Stimulated activated CD4-positive, alpha-beta T cell treated with anti-CD3 and anti-CD28 coated beads, TNF-alpha, amount 100 ng/mL, for 1 hour (primary cell): ENCODE measurements at places on chromosomes 5 and 9.

GRCh38 chr5:111810112-111810511 is 53.1 kb upstream of the NREP start:
- no peak for DNase-seq

- DNase-seq: no peak
Measured at GRCh38 chr9:119284118-119284517, 85.1 kb downstream of the BRINP1 start.

- no peak for DNase-seq
Measured at GRCh38 chr9:81849631-81850259, 78.5 kb upstream of the SPATA31D4 start.

- no peak for DNase-seq
Measured at GRCh38 chr9:37954581-37954981, 50.7 kb upstream of the SLC25A51 start.

- DNase-seq: no peak
Measured at GRCh38 chr9:104766025-104766424, 2.1 kb downstream of the NIPSNAP3B start.

- no peak for DNase-seq
Measured at GRCh38 chr5:130652176-130652575, 512.9 kb downstream of the HINT1 start.

- no peak for DNase-seq
Measured at GRCh38 chr9:110995420-110996340, 42.6 kb downstream of the LPAR1 start.

- no peak for DNase-seq
Measured at GRCh38 chr5:170368586-170368985, 20.6 kb downstream of the KCNMB1 start.

- DNase-seq: no peak
Measured at GRCh38 chr9:131279863-131280570, 3.7 kb upstream of the FAM78A start.

DNA sequence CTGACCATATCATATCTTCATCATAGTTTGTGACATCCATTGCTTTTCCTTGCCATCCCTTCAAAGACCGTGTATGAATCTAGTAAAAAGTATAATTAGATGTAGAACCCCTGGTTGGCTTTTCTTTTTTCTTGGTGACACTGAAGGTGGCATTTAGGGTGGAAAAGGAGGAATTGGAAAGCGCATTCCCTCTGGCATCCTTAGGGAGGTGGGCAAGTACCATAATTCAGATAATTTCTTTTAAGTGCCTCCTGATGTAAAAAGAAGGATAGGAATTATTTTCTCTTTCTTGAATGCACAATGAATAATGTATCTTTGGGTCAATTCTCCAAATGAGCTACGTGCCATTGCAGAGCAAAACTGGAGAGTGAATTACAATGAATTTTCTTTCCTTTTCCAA is 73.2 kb upstream of the SMARCA2 start:
- DNase-seq: no peak

- DNase-seq: no peak
Measured at GRCh38 chr9:34102796-34103195, 23.7 kb downstream of the DCAF12 start.

GRCh38 chr5:6829150-6829784 is 116.0 kb downstream of the TENT4A start:
- no peak for DNase-seq

DNA sequence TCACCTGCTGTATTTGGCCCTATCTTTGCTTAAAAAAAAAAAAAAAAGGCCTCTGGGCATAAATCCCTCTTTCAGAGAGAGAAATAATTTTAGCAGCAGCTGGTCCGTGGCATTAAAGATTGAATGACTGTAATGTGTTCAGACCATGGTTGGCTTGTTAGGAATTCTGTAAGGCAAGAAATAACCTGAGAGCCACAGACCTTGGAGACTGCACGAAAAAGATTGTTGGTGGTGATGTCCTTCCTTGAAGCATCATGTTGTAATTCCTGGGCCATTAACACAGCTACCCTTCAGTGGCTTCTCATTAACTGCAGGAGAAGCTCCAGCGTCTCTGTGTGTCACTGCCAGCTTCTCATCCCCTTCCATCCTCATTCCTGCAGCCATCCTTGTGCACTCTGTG is 79.0 kb downstream of the SGCD start:
- DNase-seq: no peak

- no peak for DNase-seq
Measured at GRCh38 chr9:109181284-109181683, 14.2 kb upstream of the FRRS1L start.

DNA sequence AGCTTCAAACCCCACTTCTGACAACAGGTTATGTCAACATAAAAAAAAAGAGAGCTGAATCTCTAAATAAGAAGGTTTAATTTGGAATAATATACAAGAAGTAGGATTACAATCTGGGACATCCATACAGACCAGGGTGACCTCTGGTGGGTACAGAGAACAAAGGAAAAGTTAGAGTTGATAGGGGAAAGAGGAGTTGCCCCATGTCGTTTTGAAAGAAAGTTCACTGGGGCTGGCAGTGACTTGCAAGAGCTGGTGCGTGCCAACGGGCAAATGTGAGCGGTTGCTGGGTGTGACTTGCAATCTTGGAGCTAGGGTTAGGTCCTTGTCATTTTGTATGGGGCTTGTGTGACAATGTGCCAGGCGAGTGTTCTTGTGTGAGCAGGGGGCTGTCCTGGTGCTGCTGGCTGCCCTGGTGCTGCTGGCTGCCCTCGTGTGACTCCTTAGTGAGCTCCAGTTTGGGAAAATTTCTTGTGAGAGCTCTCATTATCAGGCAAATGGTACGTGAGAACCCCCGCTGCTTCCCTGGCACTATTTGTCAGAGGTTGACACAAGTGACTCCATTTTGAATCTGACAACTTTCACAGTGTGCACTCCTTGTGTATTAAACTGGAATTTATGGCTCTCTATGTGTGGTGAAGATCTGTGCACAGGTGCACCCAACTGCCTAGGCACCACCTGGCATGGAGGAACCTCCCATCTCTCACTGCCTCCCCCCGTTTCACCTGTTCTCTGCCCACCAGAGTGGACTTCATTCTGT is 69.8 kb downstream of the UBE2QL1 start:
- DNase-seq: no peak

DNA sequence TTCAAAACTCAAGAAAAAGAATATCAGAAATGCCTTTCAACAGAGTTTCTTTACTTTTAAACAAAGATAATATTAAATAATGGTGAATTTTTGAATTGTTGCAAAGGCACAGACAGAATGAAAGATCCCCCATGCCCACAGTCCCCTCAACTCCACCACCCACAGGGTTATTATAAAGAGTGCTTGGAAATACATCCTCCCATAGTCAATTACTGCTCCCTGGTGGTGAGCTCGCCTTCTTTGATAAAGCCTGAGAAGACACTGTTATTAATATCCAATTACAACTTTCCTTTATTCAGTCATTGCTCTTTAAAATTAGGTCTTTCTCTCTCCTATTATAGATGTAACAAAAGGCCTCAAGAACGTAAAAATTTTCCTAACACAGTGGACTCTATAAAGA is 490.2 kb upstream of the RORB start:
- DNase-seq: no peak

DNA sequence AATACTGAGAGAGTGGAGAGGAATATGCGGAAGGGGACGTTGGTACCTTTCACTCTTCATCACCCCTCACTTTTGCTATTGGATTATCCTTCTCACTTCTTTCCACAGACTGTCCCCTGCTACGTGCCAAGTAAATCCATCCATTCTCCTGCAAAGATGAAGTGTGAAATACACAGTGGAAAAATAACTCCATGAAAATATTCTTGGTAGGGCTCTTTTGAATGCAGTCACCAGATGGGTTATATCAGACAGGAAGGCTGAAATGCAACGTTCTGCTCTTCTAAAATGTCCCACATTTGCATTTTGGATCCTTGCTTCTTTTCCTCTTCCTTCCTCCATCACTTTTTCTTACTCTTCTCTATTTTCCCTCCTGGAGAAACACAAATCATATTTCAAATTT is 510.3 kb upstream of the CLINT1 start:
- DNase-seq: no peak

DNA sequence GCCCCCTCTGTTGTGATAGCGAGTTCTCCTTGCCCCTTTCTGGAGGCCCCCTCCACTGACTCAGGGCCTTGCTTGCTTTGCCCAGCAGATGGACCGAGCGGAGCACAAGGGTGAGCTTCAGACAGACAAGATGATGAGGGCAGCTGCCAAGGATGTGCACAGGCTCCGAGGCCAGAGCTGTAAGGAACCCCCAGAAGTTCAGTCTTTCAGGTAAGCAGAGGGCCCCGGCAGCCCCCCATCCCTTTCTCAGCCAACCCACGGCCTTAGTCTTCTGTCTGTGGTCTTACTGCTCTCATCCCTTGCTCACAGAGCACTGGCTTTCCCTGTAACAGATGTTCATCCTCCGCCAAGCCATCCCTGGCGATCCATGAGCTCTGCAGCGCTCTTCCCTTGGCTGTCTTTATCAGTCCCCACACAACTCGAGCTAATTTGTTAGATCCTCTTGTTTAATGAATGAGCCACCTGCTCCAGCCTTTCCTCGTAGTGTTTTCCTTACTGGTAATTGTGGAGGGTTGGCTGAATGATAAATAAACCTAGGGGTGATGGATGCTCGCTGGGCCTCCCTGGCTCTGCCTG is 18.4 kb upstream of the RARS1 start:
- DNase-seq: no peak

GRCh38 chr9:73325983-73326382 is 174.3 kb downstream of the ANXA1 start:
- DNase-seq: no peak

DNA sequence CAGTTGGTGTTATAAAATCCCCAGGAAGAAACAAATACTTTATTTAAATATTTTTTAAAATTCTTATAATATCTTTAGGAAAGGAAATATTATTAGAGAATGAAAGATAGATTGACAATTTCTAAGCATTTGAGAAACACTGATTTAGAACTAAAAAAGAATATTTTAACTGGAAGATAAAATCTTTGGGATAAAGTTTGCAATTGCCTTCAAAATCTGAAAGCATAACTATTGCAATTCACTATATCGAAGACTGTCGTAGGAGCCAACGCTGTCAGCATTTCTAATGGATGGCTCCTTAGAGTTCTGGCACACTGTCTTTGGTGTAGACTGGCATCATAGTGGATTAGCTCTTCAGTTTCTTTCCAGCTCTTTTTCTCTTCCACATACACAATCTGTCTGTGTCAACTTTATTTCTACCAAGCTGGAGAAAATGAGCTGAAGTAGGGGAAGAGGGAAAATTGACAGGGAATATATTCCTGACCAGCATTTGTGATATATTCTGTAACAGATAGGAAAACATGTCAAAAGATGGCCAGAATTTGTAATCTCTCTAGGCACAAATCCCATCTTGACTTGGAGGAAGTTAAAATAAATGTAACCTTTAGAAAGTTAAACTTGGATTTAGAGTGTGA is 1561.4 kb downstream of the MAT2B start:
- DNase-seq: no peak

DNA sequence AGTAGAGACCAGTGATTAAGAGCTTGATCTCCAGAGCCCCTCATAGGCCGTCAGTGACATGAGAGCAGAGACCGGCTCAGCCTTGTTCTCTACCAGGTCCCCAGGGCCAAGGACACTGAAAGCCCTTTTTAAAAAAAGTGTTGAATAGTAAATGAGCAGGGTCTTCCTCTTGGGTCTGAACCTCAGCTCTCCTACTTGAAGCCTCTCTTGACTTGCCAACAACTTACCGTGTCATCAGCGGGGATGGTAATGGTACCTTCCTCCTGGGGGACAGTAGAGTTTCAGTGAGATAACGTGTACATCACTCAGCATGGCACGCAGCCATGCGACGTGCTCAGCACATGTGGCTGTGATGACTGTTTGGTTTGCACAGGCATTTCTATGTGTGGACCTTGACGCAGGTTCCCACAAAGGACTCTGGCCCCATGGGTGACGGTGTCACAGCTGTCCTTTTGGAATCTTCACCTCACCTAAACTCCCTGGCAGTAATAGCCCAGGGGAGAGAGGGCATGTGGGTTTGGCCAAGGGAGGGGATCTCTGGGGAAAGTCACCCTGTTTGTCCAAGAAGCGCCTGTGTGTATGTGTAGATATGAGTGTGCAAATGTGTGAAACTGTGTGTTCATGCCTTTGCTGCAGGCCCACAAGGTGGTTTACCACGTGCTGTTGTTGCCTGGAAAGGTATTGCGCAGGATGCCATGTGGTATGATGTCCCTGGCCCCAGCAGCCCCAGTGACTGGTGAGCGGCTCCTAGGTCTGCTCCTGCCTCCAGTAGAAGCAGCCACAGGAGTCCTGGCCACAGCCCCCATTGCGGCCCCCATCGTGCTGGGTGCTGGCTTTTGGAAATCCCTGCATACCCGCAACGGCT is 18.7 kb downstream of the ERGIC1 start:
- no peak for DNase-seq

DNA sequence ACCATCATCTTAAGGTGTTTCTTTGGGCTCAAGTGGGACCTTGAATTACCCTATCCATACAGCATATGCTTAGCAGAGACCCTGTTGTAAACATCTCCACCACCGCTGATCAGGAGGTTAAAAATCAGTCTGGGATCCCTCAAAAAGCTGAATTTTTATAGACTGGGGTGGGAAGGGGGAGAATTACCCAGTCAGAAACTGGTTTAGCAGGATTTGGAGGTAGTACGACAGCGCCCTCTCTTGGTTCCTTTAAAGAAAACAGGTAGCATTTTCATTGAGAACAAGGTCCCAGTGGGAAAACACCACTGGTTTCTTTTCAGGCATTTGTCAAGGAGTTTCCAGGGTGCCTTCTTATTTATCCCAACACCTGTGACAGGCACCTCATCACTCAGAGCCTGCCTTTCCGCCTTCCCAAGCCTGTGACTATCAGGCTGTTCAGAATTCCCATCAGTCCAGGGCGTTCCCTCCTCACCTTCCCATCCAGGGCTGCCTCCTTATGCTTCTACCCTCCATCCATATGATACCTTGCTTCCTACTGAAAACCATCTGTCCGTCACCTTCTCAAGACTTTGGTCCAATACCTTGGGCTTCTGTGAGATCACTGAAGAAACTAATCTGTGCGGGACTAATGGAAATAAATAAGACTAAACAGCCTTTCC is 203.8 kb upstream of the RAI14 start:
- DNase-seq: no peak

DNA sequence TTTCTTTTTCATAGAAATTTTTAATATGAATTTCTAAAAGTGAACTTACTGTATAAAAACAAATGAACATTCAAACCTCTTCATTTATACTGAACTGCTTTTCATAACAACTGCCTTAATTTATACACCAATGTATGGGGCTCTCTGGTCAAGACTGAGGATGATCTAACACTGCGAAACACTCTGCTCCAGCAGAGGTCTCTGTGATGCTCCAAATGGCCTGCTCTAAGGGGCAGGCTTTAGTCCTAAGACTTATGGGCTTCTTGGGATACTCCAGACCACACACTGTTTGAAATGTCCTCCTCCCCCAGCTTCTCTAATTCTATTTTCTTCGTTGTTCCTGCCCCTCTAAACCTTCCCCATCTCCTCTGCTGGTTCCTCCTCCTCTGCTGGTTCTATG is 58.5 kb downstream of the LIFR start:
- no peak for DNase-seq

- DNase-seq: no peak
Measured at GRCh38 chr9:87678650-87679355, 47.1 kb upstream of the CTSL start.
